ENCODE measurements at places on chromosomes 4 and X.

GRCh38 chr4:31236639-31237173, 516.5 kb downstream of the PCDH7 start:
- no peak for DNase-seq
- H3K4me3 ChIP-seq: no peak overlapping the region
- no peaks in the 10 kb centered on the region for H3K36me3 ChIP-seq
- H3K27me3 ChIP-seq: no peaks in the 10 kb centered on the region

DNA sequence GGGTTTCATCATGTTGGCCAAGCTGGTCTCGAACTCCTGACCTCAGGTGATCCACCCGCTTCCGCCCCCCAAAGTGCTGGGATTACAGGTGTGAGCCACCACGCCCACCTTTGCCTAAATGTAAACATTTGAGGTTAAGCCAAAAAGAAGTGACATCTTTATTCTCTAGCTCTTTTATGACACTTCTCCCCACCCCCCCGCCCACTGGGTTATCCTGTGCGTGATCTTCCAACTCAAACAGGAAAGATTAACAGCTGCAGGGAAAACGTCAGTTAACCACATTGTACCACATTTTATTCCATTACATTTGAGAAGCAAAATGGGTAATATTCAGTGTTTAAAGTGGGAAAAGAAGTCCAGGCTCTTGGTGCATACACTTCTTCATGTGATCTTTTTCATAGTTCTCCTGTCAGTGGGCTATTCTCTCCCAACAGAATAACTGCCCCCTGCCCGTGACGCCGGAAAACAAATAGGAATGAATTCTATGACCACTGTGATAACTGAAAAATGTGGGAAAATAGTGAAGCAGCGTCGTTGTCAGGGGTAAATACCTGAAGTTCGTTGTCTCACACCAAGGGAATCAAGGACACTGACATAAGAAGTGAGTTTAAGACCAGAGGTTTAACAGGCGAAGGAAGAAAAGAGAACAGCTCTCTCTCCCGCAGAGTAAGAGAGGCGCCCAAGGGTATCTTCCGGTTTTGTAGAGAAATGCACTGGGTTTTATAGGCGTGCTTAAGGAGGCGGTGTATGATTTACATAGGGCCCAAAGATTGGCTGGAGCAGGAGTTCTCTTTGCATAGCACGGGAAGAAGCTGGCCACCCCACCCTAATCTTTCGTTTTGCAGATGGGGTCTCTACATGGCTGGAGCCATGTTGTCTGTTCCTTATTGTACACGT, 9.7 kb upstream of the SRD5A3 start:
- H3K27ac ChIP-seq: peak overlapping the region; percentile 91
- peaks cover 14% of the 10 kb centered on the region for H3K36me3 ChIP-seq
- H3K4me1 ChIP-seq: peaks cover 27% of the 10 kb centered on the region

DNA sequence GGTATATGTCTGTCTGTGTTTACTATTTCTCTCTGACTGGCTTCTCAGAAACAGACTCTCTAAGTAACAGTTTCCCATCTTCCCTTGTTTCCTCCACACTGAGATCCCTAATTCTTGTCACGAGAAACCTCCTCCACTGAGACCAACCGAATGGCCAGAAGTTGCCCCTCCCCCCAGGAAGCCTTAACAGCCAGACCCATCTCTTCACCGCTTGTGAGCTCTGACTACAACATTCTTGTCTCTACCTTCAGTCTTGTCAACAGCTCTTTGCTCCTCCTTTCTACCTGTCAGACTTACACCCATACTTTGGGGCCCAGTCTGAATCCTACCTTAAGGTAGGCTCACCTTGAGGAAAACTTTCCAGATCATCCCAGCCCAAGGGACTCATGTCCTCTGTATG, 90.8 kb downstream of the NHSL2 start:
- H3K27me3 ChIP-seq: no peaks in the 10 kb centered on the region
- no peaks in the 10 kb centered on the region for H3K4me1 ChIP-seq
- H3K36me3 ChIP-seq: no peaks in the 10 kb centered on the region
- H3K27ac ChIP-seq: no peak overlapping the region
- no peak for DNase-seq

- peaks cover 11% of the 10 kb centered on the region for H3K4me1 ChIP-seq
- no peak overlapping the region for H3K27ac ChIP-seq
- H3K27me3 ChIP-seq: no peaks in the 10 kb centered on the region
- H3K4me3 ChIP-seq: no peak overlapping the region
These were observed 23.0 kb downstream of the MAP7D3 start for GRCh38 chrX:136227948-136228838.

DNA sequence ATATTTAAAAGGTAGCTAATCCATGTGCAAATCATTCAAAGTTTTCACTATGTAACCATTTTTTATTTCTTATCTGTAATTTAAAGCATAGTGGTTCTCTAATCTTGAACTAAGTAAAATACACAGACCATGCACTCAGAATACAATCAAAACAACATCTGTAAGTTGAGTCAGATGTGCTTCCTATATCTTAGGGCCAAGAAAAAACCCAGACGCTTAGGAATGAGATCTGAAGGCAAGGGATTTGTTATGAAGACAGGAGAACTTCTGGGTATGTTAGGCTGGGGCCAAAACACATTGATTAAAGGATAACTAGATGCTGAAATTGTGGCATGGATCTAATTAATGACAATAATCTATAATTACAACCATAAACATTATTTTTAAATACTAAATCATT, 120.3 kb downstream of the PDE5A start:
- no peak overlapping the region for H3K4me3 ChIP-seq
- no peak for DNase-seq
- H3K27ac ChIP-seq: no peak overlapping the region

DNA sequence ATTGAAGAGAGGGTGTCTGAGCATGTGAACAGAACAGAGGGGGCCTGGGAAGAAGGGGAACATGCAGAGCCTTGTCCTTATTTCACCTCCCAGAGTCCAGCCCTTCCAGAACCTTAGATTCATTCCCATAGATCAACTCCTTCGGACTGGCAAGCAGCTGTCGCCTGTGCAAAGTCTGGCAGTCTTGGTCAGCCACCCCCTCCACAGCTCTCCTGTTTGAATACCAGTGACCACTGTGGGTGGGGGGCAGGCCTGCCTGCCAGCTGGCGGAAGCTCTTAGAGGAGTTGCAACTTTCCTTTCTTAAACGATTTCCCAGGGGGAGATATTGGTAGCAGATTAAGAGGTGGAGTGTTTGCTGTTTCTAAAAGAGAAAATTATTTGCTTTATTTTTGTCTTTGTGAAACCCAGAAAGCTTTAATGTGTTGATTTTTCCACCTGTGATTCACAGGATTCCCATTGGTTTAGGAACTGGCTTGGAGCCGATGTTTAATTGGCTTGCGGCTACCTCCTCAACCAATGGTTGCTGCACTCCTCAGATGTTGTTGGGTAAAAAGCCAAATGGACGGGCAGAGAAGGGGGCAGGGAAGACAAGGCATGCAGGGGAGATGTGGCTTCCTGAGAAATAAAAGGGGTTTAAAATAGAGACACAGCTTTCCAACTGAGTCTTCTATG, 62.2 kb upstream of the PRPS1 start:
- H3K4me1 ChIP-seq: no peaks in the 10 kb centered on the region
- no peaks in the 10 kb centered on the region for H3K36me3 ChIP-seq
- no peak for DNase-seq
- H3K27ac ChIP-seq: no peak overlapping the region
- no peak overlapping the region for H3K4me3 ChIP-seq

GRCh38 chrX:111244235-111244750, 26.0 kb downstream of the CAPN6 start:
- H3K4me1 ChIP-seq: no peaks in the 10 kb centered on the region
- no peak for DNase-seq
- H3K27ac ChIP-seq: no peak overlapping the region
- no peaks in the 10 kb centered on the region for H3K27me3 ChIP-seq

GRCh38 chr4:174069848-174070330, 213.6 kb downstream of the FBXO8 start:
- H3K36me3 ChIP-seq: no peaks in the 10 kb centered on the region
- H3K27ac ChIP-seq: no peak overlapping the region
- no peak for DNase-seq

GRCh38 chr4:57190601-57191481, 80.7 kb upstream of the IGFBP7 start:
- no peak overlapping the region for H3K4me3 ChIP-seq
- no peaks in the 10 kb centered on the region for H3K36me3 ChIP-seq
- H3K4me1 ChIP-seq: no peaks in the 10 kb centered on the region

DNA sequence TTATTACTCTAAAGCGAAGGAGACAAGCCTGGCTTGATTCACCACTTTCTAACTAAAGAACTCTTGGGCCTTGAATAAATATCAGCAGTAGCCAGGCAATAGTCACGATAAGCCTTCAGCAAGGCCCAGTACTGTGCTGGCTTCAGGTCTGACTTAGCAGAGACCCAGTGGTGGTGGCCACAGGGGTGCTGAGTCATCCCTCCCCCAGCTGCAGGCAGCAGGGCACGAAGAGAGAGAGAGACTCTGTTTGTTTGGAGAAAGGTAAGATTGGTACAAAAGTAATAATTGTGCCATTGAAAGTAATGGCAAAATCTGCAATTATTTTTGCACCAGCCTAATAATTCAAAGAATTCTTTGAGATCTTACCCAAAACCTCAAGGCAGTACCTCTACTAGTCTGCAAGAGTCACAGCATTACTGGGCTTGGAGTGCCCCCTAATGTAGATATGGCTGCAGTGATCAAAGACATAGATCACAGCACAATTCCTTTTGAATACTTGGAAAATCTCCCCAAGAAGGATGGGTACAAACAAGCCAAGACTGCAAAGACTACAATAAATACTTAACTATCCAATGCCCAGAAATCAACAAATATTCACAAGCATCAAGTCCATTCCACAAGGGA, 159.5 kb upstream of the USP38 start:
- H3K27ac ChIP-seq: no peak overlapping the region
- no peaks in the 10 kb centered on the region for H3K4me1 ChIP-seq
- H3K4me3 ChIP-seq: no peak overlapping the region
- H3K27me3 ChIP-seq: peaks cover 3% of the 10 kb centered on the region
- H3K36me3 ChIP-seq: no peaks in the 10 kb centered on the region

- H3K27me3 ChIP-seq: peaks cover 6% of the 10 kb centered on the region
- H3K36me3 ChIP-seq: no peaks in the 10 kb centered on the region
- H3K4me1 ChIP-seq: no peaks in the 10 kb centered on the region
- no peak overlapping the region for H3K4me3 ChIP-seq
- no peak overlapping the region for H3K27ac ChIP-seq
These were observed 5.3 kb upstream of the APELA start for GRCh38 chr4:164871673-164872072.

GRCh38 chr4:150501983-150502382, 80.0 kb upstream of the MAB21L2 start:
- H3K4me1 ChIP-seq: no peaks in the 10 kb centered on the region
- H3K27me3 ChIP-seq: no peaks in the 10 kb centered on the region
- no peak overlapping the region for H3K27ac ChIP-seq
- no peak for DNase-seq
- peaks cover 35% of the 10 kb centered on the region for H3K36me3 ChIP-seq

- DNase-seq: no peak
- H3K4me1 ChIP-seq: no peaks in the 10 kb centered on the region
- H3K27me3 ChIP-seq: peaks cover 5% of the 10 kb centered on the region
- H3K27ac ChIP-seq: no peak overlapping the region
These were observed 256.9 kb downstream of the ADAMTS3 start for GRCh38 chr4:72312032-72312650.

DNA sequence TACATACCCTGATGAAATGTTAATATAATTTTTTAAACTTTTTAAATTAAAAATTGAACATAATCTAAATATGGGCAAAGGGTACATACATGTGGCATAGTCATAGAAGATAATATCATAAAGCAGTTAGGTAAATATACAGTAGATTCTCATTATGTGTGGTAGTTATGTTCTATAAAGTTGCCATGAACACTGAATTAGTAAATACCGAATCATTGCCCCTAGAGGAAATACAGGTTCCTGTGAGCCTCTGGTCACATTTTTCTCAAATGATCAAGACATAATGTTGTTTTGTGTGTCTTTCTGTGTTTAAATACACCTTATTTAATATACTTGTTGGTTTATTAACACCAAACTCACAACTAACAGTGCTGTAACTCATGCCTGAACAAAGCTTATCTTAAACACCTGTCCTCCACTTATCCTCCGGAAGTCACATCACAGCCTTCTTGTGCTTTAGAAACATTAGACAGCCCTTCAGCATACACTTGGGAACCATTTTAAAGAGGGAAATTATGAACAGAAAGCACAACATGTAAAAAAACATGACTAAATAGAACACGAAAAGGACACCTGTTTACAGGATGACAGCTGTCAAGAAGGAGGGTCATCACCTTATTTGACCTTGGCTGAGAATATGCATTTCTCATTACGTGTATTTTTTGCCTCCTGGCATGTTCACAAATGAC, 169.4 kb upstream of the NAP1L5 start:
- H3K27me3 ChIP-seq: no peaks in the 10 kb centered on the region
- DNase-seq: no peak
- no peaks in the 10 kb centered on the region for H3K4me1 ChIP-seq

DNA sequence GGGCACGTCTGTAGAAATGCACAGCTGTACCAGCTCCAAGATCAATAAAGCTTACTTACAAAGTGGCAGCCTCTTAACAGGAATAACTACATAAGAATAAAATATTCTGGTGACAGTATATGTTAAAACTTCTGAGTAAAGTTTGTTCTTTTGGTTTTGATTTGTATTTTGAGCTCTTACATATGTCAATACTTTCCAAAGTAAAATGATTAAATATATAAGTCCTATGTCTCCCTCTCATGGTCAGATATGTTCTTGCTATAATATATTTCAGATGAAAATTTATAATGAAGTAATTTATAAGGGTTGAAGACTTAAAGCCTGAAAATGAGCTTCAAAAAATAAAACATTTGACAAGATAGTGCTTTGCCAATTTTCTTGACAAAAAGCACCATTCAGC, 254.4 kb downstream of the NPFFR2 start:
- H3K4me3 ChIP-seq: no peak overlapping the region
- DNase-seq: no peak
- H3K4me1 ChIP-seq: no peaks in the 10 kb centered on the region
- peaks cover 7% of the 10 kb centered on the region for H3K27me3 ChIP-seq
- H3K36me3 ChIP-seq: no peaks in the 10 kb centered on the region

DNA sequence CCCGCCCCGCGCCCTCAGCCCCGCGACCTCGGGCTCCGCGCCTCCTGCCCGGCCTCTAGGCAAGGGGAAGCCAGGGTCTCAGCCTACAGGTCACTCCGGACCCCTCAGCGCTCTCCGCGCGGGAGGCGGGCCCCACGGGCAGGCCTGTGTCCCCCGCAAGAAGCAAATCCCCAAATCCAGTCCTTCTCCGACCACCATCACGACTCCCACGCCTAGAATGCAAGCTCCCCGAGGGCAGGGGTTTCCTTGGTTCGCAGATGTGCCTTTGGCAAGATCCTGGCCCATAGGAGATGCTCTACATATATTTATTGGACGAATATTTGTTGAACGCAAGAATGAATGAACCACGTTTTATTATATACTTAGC, 260 bp upstream of the CCDC149 start:
- H3K27me3 ChIP-seq: peaks cover 46% of the 10 kb centered on the region
- DNase-seq: no peak
- H3K36me3 ChIP-seq: peaks cover 2% of the 10 kb centered on the region
- no peaks in the 10 kb centered on the region for H3K4me1 ChIP-seq

- H3K4me3 ChIP-seq: no peak overlapping the region
- no peaks in the 10 kb centered on the region for H3K36me3 ChIP-seq
- no peak for DNase-seq
- H3K27ac ChIP-seq: no peak overlapping the region
- peaks cover 7% of the 10 kb centered on the region for H3K4me1 ChIP-seq
- H3K27me3 ChIP-seq: peaks cover 82% of the 10 kb centered on the region
These were observed 2.1 kb downstream of the GUCY1A1 start for GRCh38 chr4:155668707-155669220.
